Eye (tissue), 1 donor: ENCODE measurements at places on chromosomes 5 and 9.

- no peak for DNase-seq
Observed at GRCh38 chr5:178273665-178274541, 41.3 kb upstream of the PHYKPL start.

- peak; percentile 57 for DNase-seq
Observed at GRCh38 chr5:174750711-174751110, 26.3 kb downstream of the MSX2 start.

GRCh38 chr5:38678076-38678475, 121.6 kb upstream of the LIFR start:
- no peak for DNase-seq

DNA sequence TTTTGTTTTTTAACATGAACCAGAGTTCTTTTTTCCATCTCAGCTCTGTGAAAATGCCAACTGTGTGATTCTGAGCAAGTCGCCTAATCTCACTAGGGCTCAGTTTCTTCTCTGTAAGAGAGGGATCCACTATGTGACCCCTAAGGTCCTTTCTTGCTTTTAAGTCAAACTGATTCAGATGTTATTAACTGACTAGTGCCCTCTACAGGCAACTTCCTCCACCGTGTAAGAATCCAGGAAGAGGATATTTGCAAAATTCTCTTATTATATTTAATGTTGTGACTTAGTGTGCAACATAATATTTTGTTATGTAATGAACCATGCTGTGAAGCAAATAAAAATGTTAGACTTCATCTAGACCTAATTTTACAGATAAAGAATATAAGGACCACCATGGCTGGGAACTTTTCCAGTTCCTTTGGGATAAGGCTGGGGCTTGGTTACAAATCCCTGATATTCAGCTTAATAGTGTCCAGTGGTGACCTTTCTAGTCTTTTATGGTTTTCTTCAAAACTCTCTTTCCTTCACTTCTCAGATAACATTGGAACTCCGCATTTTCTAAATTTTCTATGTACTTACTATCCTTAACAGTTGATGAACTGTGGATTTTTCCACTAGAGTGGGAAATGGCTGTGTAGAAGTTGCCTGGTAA, 244.7 kb downstream of the PIK3R1 start:
- peak; percentile 65 for DNase-seq
